Transverse colon (tissue), 4 donors: ENCODE measurements at places on chromosomes 7 and 10. TPM values are rescaled to one million over a fixed set of nuclear protein-coding genes. Genes with fewer than 3 reads are reported as not detected.

Gene AKR1D1
- not detected for total RNA-seq

Gene OGDHL
- total RNA-seq = 2.2 TPM

Gene SLC16A12
- total RNA-seq = 7.6 TPM

Gene NAT16
- not detected for total RNA-seq

Gene SFRP4
- 1.8 TPM for total RNA-seq

DNA sequence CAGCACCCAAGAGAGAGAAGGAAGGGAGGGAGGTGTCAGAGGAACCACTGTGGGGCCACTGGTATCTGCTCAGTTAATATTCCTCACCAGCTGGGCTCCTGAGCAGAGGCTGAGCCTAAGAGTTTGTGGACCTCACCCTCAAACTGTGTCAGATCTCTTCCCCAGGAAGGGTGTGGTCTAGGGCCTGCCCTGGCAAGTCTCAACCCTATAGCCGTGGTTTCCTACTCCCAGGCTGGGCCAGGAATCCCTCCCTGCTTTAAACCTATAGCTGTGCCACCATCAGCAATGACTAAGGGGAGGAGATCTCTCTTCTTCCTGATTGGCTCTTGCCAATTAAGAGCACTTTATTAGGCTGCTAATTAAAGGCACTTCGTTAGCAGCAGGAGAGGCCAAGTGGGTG lies 29.9 kb downstream of the POLL start:
- H3K4me3 ChIP-seq = no peak overlapping the region
- H3K36me3 ChIP-seq = no peaks in the 10 kb centered on the region
- no peaks in the 10 kb centered on the region for H3K4me1 ChIP-seq
- peaks cover 9% of the 10 kb centered on the region for H3K27me3 ChIP-seq
- DNase-seq = no peak
- H3K27ac ChIP-seq = no peak overlapping the region

DNA sequence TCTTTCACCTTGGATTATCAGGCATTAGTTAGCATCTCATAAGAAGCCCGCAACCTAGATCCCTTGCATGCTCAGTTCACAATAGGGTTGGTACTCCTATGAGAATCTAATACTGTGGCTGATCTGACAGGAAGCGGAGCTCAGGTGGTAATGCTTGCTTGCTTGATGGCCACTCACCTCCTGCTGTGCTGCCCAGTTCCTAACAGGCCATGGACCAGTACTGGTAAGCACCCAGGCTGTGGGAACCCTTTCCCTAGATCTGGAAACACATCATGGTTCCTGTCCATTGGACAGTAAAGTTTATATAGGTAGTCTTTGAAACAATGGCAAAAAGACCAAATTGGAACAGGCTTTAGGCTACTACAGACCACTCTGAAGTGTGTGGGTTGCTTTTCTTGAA lies 9.4 kb upstream of the CTTNBP2 start:
- no peaks in the 10 kb centered on the region for H3K27me3 ChIP-seq
- no peaks in the 10 kb centered on the region for H3K36me3 ChIP-seq
- H3K4me3 ChIP-seq = no peak overlapping the region

DNA sequence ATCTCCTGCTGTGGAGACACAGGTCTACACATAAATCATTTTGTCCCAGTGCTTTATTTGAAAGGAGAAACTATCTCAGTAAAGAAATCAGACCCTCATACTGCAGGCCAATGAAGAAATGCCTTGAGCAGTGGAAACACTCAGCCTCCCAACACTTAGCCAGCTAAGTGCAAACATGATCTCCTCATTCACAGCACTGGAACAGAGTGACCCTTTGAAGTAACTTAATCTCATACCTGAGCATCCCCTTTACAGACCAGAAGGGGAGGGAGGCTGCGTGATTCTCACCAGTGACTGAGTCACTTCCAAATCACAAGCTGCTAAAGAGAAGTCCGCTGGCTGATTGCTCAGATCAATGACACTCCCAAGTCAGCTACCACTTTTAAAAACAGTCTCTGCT lies 4.5 kb downstream of the CHST15 start:
- H3K27ac ChIP-seq = peak overlapping the region; percentile 89
- no peaks in the 10 kb centered on the region for H3K36me3 ChIP-seq
- peaks cover 48% of the 10 kb centered on the region for H3K4me1 ChIP-seq
- no peak for DNase-seq
- H3K27me3 ChIP-seq = peaks cover 33% of the 10 kb centered on the region
- H3K4me3 ChIP-seq = no peak overlapping the region

- no peaks in the 10 kb centered on the region for H3K27me3 ChIP-seq
- no peaks in the 10 kb centered on the region for H3K4me1 ChIP-seq
- DNase-seq = no peak
- no peak overlapping the region for H3K4me3 ChIP-seq
Observed at GRCh38 chr7:91248996-91249395, 15.2 kb upstream of the FZD1 start.

GRCh38 chr7:105098863-105099515 lies 85.0 kb downstream of the KMT2E start:
- no peak overlapping the region for H3K27ac ChIP-seq
- H3K36me3 ChIP-seq = no peaks in the 10 kb centered on the region
- no peaks in the 10 kb centered on the region for H3K4me1 ChIP-seq
- H3K27me3 ChIP-seq = no peaks in the 10 kb centered on the region
- H3K4me3 ChIP-seq = no peak overlapping the region

- H3K27me3 ChIP-seq = no peaks in the 10 kb centered on the region
- H3K27ac ChIP-seq = peak overlapping the region; percentile 48
- DNase-seq = no peak
- no peaks in the 10 kb centered on the region for H3K4me1 ChIP-seq
- no peak overlapping the region for H3K4me3 ChIP-seq
Observed at GRCh38 chr10:77226452-77226851, 411.2 kb downstream of the KCNMA1 start.

DNA sequence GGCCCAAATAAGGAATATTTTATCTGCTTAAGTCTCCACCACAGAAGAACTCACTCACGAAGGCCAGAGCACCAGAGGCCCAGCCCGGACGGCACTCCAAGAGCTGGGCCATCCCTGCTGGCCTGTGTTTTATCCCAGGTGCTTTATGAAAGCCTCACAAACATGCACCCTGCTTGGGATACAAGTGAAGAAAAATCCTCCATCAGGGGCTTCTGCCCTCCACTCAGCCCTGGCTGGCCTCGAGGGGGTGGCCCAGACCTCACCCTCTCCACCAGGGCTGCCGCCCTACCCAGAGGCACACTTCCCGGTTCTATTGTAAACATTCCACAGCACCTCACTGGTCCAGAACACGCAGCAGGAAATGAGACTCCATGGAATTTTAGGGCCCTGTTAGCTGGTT lies 19.8 kb upstream of the DNAAF5 start:
- H3K4me3 ChIP-seq = no peak overlapping the region
- no peaks in the 10 kb centered on the region for H3K36me3 ChIP-seq
- H3K27me3 ChIP-seq = peaks cover 2% of the 10 kb centered on the region

GRCh38 chr7:2860627-2861133 lies 16.6 kb upstream of the GNA12 start:
- no peak overlapping the region for H3K4me3 ChIP-seq
- no peaks in the 10 kb centered on the region for H3K36me3 ChIP-seq
- no peaks in the 10 kb centered on the region for H3K27me3 ChIP-seq
- peaks cover 6% of the 10 kb centered on the region for H3K4me1 ChIP-seq

GRCh38 chr7:29424984-29425309 lies 138.7 kb upstream of the PRR15 start:
- H3K27me3 ChIP-seq = no peaks in the 10 kb centered on the region
- no peaks in the 10 kb centered on the region for H3K36me3 ChIP-seq
- H3K27ac ChIP-seq = peak overlapping the region; percentile 44
- no peaks in the 10 kb centered on the region for H3K4me1 ChIP-seq
- DNase-seq = peak; percentile 59

DNA sequence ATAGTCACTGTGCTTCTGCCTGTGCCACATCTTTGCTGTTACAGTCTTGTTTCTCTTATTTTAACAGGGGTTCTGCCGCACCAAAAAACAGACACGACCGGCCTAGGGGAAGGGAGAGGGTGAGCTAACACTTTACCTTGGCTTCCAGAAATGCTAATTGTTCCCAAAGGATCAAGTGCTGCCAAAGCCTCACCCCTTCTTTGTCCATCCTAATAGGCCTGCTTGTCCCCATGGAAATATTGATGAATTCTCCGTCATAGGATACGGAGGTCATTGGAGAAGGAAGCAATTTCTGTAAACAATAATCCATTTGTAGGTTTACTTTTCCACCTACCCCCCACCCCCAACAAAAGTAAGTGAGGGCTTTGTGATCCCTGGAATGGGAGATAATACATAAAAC lies 567.3 kb downstream of the KCNMA1 start:
- H3K27ac ChIP-seq = no peak overlapping the region
- H3K4me3 ChIP-seq = no peak overlapping the region
- H3K27me3 ChIP-seq = no peaks in the 10 kb centered on the region
- DNase-seq = no peak
- H3K4me1 ChIP-seq = no peaks in the 10 kb centered on the region
